ENCODE measurements at places on chromosomes 2 and 18.

DNA sequence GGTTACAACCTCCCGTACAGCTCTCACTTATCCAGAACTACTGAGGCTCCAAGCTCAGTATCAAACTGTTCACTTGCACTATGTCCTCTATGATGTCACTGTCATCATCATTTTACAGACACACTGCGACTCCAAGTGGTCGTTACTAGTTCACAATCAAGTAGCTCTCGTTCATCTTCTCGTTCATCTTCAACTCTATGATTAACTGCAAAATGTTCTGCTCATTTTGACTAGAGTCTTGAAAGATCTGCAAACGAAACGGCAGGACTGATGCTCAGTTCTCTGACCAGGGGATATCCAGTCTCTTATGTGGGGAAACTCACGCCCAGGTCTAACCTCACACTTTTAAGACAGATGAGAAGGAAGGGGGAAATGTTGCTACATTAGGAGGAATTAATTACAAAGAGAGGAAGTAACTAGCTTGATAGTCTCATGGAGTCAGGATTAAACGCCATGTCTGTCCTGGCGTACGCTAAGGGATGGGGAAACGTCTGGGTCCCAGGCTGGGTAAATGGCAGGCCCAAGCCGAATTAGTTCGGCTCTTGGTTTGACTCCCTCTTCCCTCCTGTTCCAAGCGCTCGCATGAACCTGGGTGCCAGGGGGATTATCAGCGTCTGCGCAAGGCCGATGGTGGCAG, 794 bp upstream of the CHCHD5 start:
- no peak for DNase-seq

GRCh38 chr2:160719116-160719515, 225.5 kb upstream of the RBMS1 start:
- no peak for DNase-seq

DNA sequence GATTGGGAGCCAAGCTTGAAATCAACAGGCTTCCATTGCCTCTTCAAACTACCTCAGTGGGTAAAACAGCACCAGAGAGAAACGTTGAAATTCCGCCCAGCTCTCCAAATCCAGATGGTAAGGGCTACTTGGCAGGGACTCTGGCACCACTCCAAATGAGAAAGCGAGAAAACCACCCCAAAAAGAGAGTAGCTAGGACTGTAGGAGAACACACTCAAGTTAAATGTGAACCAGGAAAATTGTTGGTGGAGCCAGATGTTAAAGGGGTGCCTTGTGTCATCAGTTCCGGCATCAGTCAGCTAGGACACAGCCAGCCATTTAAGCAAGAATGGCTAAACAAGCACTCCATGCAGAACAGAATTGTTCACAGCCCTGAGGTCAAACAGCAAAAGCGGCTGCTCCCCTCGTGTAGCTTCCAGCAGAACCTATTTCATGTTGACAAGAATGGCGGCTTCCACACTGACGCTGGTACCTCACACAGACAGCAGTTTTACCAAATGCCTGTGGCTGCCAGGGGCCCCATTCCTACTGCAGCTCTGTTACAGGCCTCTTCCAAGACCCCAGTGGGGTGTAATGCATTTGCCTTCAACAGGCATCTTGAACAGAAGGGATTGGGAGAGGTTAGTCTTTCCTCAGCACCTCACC, 167.3 kb downstream of the ASXL3 start:
- DNase-seq: no peak

GRCh38 chr2:158667586-158667985, 127.5 kb upstream of the DAPL1 start:
- no peak for DNase-seq

GRCh38 chr2:216927163-216927562, 67.3 kb upstream of the TNP1 start:
- no peak for DNase-seq

- DNase-seq: no peak
These were observed 218.3 kb downstream of the PTGR3 start for GRCh38 chr18:74990563-74991081.

Data from stimulated activated CD8-positive, alpha-beta memory T cell treated with anti-CD3 and anti-CD28 coated beads, Interleukin-7, amount 100 ng/mL, for 1 hour (primary cell).